ENCODE measurements at places on chromosomes 2 and 18.

GRCh38 chr2:143262389-143262788, 133.2 kb downstream of the ARHGAP15 start:
- no peak for DNase-seq

- DNase-seq, result peak; percentile 25
Observed at GRCh38 chr2:172357442-172357841, 69.9 kb upstream of the ITGA6 start.

- DNase-seq, result no peak
Observed at GRCh38 chr18:61414086-61414485, 80.9 kb downstream of the CDH20 start.

- DNase-seq, result peak; percentile 15
Observed at GRCh38 chr2:106161938-106162820, 31.9 kb downstream of the UXS1 start.

GRCh38 chr2:163613266-163613731, 122.5 kb downstream of the FIGN start:
- DNase-seq, result no peak

DNA sequence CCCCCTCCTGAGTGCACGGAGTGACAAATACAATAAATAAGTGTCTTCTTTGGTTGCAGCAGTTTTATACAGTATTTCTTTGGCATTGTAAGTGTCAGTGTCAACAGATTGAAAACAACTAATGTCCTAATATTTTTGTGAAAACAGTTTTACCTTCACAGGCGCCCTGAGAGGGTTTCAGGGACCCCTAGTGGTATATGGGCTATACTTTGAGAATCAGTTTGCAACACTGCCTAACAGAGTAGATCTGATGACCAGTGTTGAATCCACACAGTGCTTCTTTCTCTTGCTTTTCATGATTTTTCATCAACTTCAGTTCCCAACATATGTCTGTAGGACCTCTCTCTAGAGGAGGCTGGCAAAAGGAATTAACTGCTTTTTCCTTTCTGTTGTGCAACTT, 162.2 kb downstream of the PRPF40A start:
- DNase-seq, result peak; percentile 21

DNA sequence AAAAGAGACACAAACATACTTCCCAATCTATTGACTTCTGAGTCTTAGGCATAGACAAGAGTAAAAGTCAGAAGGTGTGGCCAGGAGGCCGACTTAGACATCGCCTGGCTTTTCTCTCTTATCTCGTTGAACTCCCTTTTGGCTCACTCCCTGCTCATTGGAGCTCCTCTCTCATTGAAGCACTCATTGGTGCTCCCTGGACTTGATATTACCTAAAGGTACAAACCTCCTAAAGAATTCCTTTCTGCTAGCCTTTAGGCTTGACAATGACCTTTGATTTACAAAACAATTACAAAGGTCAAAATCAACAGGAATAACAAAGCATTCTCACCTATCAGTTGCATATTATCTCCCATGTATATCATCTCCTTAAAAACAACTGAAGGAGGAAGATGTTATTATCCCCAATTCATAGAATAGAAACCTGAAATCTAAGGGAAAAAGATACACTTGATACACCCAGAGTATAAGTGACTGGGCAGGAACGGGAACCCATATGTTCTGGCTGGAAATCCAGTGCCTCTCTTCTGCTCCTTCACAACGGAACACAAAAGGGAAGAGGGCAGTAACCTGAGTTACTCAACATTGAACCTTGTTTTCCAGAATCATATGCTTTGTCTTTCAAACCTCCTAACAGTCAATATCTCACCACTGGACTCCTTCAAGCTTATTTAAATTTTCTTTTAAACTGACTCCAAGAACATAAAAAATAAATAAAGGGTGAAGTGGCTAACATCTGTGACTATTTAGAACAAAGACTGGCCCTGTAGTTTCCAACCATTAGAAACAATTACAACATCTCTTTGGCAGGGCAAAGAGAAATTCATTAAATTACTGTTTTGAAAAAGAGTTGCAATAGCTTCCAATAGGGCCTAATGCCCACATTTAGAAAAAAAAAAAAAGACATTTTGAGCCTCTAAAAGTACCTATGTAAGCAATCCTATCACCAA, 1247.9 kb downstream of the LRP1B start:
- DNase-seq, result no peak

- DNase-seq, result no peak
Observed at GRCh38 chr2:133734716-133735495, 166.6 kb upstream of the NCKAP5 start.

- no peak for DNase-seq
Observed at GRCh38 chr2:216800836-216801235, 59.0 kb downstream of the TNP1 start.

DNA sequence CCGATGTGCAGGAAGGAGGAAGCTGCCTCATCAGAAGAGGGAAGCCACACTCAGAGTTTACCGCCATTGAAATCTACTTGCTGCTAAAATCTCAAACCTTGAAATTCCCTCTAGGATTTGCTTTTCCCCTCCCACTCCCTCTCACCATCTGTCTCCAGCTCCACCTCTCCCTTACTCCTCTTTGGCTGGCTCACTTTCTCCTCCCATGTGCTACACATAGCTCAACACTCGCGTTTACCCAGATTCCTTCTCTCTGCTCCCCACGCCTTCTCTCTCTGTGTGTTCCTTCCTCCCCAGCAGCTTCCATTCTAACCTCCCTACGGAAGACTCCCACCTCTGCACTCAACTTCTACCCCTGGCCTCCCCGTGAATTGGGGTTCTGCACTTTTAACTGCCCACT, 143.1 kb downstream of the DNER start:
- DNase-seq, result no peak

GRCh38 chr18:40208958-40209357, 1746.1 kb upstream of the PIK3C3 start:
- DNase-seq, result peak; percentile 9

DNA sequence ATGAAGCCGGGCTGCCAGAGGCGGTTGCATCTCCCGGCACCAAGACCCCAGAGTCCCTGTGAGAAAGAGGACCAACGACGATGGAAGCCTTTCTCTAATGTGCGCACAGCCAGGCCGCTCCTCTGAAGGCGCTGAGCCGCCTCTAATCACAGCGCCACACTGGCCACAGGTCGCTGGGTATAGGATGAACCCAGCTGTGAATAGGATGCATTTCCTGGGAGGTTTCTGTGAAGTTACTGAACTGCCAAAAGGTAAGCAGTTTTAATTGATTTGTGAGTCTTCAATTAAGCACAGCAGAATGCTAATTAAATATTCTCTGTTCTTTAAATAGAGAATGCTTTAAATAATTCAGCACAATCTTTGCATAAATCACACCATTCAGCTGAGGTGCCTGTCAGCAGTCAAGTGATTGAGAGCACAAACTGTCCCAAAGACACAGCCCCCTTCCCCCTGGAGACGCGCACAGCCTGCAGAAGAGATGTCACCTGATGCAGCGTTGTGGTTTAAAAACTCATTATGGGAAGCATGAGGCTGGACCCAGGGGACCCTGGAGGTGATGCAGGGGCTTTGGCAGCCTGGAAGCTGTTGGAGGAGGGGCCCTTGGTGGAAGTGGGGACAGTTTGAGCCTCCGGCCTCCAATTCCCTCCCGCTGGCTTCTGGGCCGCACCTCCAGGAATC, 98.1 kb downstream of the RTP5 start:
- DNase-seq, result peak; percentile 50

GRCh38 chr18:79071503-79072210, 2.5 kb downstream of the ATP9B start:
- DNase-seq, result peak; percentile 29

DNA sequence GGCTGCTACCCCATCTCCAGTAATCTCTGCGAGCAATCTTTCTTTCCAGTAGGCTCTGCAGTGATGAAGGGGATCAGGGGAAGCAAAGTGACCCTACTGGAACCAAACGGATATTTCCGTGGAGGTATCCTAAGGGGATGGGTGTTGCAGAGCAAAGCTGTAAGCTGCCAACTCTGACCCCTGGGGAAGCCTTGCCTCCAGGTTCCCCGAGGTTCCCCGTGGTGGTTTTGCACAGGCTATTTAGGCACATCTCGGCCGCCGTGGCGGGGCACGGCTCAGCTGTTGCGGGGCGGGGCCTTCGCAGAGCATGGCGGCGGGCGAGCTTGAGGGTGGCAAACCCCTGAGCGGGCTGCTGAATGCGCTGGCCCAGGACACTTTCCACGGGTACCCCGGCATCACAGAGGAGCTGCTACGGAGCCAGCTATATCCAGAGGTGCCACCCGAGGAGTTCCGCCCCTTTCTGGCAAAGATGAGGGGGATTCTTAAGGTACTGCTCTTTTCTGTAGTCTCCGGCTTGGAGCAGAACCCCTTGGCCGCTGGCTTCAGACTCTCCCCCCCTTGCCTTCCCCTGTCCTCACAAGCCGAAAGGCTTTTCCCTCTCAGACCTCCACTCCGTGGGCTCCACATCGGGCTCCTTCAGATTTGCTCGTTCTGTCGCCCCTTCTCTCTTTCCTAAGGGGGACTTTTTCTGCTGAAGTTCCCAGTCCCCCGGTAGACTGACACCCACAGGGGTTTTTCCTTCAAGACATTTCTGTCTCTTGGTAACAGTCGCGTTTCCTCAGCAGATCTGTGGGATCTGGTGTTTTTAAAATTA, at the start of gene COMMD1:
COMMD1 (plus strand) TSS at position 303 of the 814 bp plus-strand sequence; CDS start at position 308, 5 bp downstream.
- peak; percentile 89 for DNase-seq

GRCh38 chr2:96176661-96177060, 31.4 kb upstream of the DUSP2 start:
- no peak for DNase-seq
